Activated CD8-positive, alpha-beta T cell treated with anti-CD3 and anti-CD28 coated beads for 36 hours (primary cell): ENCODE measurements at places on chromosomes 13 and 19. TPM values are rescaled to one million over a fixed set of nuclear protein-coding genes. Genes with fewer than 3 reads are reported as not detected.
A peak's percentile ranks its signal among the peaks of the same experiment; 100 is the strongest.

DNA sequence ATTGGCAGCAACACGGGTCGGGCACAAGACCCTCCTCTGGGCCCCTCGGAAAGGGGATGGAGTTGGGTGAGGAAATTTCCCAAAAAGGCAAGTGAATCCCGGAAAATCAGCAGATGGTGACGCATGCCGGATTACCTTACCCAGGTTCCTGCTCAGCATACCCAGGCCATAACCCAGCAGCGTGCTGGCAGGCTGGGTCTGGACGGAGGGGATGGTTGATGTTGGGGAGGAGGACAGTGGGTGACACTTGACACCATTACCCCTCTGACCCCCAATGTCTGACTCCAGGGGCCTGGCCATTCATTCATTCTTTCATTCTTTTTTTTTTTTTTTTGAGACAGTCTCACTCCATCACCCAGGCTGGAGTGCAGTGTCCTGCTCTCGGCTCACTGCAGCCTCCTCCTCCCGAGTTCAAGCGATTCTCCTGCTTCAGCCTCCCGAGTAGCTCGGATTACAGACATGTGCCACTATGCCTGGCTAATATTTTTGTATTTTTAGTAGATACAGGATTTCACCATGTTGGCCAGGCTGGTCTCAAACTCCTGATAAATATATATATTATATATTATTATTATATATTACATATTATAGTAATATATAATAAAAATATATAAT is 799 bp downstream of the PVR start:
- peak; percentile 32 for DNase-seq

- DNase-seq: no peak
Observed at GRCh38 chr13:112561478-112561877, 26.5 kb downstream of the TUBGCP3 start.

DNA sequence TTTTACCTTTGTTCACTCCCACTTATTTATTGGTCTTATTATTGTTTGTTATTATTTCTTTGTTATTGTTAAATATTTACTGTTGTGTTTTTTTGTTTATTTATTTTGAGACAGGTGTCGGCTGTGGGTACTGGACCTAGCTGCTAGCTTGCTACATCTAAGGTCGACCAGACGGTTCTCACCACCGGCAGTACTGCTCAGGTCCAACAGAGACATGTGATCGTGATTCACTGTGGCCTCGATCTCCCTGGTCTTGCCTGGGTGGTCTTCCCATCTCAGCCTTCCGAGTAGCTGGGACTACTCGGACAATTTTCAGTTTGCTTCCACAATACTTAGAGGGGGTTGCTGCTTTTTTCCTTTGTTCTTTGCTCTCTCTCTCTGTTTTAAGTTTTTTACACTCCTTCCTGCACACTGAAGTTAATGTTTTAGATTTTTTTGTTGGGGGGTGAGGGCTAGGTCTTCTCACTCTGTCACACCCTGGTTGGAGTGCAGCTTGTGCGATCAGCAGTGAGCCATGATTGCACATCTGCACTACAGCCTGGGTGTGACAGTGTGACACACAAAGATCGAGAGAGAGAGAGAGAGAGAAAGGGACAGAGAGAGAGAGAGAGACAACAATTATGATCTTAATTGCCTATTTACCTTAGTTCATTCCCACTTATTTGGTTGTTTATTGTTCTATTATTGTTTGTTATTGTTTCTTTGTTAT is 1432.4 kb downstream of the UQCRFS1 start:
- DNase-seq: no peak

DNA sequence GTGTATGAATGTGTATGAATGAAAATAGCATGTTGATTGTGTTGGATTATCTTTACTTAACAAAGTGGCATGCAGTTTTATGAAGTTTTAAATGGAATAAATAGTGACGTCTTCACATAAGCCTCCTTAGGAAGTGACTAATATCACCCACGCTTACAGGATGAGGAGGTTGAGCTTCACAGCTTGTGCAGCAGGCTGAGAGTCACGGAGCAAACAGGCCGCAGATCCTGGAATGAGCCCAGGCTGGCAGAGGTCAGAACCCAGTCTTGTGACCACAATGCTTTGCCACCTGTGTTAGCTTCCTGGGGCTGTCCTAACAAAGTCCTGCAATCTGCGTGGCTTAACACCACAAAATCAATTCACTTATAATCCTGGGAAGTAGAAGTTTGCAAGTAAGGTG is 20.8 kb downstream of the LAIR2 start:
- DNase-seq: peak; percentile 80

- DNase-seq: no peak
Observed at GRCh38 chr19:55152017-55152416, 3.0 kb upstream of the TNNT1 start.

DNA sequence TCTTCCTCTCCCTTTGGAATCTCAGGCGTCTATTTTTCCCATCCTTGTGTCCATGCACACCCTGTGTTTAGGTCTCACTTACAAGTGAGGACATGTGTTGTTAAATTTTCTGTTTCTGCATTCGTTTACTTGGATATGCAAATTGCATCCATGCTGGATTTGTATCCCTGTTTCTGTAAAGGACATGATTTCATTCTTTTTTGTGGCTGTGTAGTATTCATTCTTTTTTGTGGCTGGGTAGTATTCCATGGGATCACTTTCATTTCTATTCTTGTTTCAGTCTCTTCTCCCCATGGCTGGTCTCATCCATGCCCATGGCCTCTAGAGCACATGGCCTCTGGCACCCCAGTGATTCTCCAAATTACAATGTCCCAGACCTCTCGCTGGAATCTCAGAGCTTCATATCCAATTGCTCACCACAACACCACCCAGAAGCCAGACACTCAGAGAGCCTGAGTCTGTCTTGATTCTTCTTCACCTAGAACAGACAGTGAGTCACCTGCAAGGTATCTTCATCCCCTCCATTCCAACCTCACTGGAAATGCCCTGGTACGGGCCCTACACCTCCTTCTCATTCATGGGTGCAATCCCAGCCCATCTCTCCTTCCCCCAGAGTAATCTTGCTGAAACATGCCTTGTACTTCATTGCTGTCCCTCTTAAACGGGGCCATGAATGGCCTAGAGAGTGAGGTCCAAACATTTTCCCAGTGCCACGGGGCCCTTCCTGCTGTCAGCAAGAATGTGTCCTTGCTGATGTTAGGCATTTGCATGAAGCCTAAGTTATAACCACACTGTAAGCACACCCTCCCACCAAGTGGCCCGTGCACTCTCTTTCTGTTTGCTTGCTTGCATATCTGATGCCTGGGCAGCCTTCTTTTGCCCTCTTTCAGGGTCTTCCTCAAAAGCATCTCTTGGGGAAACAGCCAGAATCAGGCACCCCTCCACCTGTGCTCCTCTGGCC is 476.2 kb upstream of the TSHZ3 start:
- no peak for DNase-seq

GRCh38 chr13:111347438-111347837 is 27.0 kb downstream of the TEX29 start:
- no peak for DNase-seq

DNA sequence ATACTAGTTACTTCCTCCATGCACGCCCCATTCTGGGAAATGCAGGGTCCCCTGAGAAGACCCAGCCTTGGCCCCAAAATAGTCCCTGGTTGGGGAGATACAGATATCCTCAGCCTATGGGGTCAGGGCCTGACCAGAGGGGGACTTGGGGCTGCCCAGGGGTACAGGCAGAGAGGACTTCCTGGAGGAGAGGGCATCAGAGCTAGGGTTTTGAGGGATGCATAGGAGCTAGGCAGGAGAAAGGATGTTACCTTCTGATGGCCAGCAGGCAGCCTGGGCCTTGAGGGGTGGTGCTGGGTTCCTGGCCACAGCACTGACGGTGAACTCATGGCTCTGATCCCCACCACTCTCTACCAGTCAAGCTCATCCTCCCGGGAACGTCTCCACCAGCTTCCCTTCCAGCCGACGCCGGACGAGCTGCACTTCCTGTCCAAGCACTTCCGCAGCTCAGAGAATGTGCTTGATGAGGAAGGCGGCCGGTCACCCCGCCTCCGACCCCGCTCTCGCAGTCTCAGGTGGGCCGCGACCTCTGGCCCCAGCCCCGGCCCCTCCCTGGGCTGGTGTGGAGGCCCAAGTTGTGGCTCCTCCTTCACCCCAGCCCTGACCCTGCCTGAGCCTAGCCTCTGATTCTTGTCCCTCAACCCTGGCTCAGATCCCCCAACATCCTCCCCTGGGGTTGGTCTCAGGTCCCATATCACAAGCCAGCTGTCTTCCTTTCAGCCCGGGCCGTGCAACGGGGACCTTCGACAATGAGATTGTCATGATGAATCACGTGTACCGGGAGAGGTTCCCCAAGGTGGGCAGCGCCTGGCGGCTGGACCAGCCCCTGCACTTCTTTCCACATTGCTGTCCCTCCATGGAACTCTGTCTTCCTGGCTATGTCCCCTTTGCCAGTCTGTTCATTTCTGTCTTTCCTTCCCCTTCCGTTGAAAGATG is 25.6 kb downstream of the MAST3 start:
- no peak for DNase-seq

- DNase-seq: no peak
Observed at GRCh38 chr13:89375839-89376238, 1704.7 kb downstream of the SLITRK5 start.

DNA sequence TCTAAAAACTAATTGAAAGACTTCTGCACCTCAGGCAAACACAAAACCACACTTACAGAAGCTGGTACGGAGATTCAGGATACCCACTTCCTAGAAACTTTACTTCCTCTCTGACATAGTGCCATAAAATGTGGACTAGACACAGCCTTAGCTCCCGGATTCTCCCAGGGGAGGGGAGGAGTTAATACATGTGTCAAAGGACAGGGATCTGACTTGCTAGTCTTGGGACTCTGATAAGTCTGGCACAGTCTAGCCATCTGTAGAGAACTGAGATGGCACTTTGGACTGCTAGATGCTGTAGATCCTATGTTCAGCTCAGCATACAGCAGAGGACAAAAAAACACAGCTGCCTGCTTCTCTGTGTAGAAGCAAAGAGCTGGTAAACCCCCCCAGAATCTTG is 769.8 kb upstream of the MIR17HG start:
- no peak for DNase-seq

GRCh38 chr13:72693832-72694231 is 33.6 kb downstream of the MZT1 start:
- DNase-seq: no peak

DNA sequence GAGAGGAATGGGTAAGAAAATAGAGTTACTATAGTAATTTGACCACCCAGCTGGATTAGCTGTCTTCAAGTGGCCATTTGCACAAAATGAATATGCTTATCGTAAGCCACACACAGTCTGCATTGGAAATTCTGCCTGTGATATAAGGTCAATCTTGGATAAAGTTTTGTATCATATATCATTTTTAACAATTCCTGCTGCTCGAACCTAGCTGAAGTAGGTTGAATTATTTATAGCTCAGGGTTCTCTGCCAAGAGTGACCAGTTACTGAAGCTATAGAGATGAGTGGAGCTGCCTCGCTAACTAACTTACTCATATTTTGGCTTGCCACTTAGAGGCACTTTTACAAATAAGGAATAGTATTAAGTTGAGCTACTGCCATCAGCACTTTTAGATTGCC is 220.9 kb downstream of the RGCC start:
- no peak for DNase-seq

DNA sequence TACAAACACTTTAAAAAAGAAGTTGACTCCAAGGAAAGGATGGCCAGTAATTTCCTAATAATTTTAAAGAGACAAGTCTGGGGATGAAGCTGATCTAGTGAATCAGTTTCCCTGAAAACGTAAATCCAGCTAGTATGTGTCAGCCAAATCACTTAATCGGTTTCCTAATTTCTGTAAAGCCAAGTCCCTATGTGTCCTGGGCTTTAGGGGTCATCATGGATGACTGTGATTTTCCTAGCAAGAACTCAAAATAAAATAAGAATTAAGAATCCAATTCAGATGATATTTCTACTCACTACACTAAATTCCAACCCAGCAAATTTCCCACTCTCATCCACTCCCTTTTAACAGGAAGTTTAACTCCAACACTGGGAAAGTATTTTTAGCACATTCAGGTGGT is 35.9 kb downstream of the ELF1 start:
- DNase-seq: no peak

- DNase-seq: peak; percentile 99
Observed at GRCh38 chr19:45677351-45678230, 9.6 kb downstream of the GIPR start.

DNA sequence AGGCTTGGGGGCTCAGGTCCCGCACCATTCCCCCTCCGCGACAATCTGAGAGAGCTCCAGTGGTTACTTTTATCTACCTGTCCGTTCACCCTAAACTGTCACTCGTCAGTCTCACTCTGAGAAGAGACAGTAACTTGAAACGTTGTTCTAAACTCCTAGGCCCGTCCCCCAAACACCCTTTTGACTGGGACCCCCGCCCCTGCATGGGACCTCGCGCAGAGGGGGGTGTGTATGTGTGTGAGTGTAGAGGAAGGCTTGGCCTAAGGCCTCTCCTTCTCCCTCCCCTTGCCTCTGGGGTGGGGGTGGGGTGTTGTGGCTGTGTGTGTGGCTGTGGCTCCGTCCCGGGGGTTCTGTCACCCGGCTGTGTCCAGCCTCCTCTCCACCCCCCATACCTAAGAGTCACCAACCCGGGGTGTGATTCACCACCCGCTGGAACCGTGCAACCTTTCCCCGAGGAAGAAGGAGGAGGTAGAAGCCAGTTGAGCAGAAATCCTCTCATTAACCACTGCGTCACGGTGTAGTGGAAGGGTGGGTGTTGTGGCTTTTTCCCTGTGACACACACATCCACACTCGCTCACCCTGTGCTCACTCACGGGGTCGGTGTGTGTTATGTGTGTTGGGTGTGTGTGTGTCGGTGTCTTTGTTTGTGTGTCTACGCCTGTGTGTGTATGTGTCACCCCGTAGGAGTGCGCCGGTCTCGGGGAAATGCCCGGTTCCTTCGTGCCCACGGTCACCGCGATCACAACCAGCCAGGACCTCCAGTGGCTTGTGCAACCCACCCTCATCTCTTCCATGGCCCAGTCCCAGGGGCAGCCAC is 2.4 kb downstream of the FOSB start:
- DNase-seq: peak; percentile 44

GRCh38 chr13:58823701-58824100 is 1192.2 kb downstream of the PCDH17 start:
- no peak for DNase-seq

DNA sequence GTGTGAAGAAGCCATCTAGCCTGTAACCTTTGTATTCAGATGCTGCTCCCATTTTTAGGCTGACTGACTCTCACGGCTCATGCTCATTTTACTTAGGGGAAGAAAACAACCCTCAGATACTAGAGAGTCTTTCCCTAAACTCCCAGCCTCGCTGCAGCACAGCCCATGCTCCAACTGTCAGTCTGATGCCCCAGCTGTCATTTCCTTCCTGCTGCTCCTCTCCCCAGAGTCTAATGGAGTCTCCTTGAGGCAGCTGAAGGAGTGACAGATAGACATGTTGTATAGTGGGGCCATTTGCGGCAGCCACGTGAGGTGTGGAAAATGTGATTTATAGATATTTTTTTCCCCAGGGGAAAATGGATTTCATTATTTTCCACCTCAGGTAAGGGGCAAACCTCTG is 59.2 kb upstream of the OLFM4 start:
- DNase-seq: no peak

GRCh38 chr13:97982286-97982685 is 28.8 kb downstream of the IPO5 start:
- no peak for DNase-seq

GRCh38 chr13:79780240-79780639 is 299.3 kb downstream of the NDFIP2 start:
- no peak for DNase-seq

HRC gene
- not detected for total RNA-seq

CPT1C gene
- total RNA-seq: 1.0 TPM

C5AR2 gene
- not detected for total RNA-seq

NPAS1 gene
- total RNA-seq: 0.27 TPM

CEACAM8 gene
- not detected for total RNA-seq

CPB2 gene
- not detected for total RNA-seq

KLF2 gene
- 1.0 TPM for total RNA-seq

SIGLEC5 gene
- not detected for total RNA-seq

URAD gene
- not detected for total RNA-seq

CNFN gene
- total RNA-seq: not detected

GRAMD1A gene
- 134 TPM for total RNA-seq

ZNF66 gene
- 8.9 TPM for total RNA-seq
